ENCODE measurements at places on chromosomes 7 and 10.

GRCh38 chr7:115033917-115034459 is 112.1 kb downstream of the MDFIC start:
- no peak for DNase-seq

DNA sequence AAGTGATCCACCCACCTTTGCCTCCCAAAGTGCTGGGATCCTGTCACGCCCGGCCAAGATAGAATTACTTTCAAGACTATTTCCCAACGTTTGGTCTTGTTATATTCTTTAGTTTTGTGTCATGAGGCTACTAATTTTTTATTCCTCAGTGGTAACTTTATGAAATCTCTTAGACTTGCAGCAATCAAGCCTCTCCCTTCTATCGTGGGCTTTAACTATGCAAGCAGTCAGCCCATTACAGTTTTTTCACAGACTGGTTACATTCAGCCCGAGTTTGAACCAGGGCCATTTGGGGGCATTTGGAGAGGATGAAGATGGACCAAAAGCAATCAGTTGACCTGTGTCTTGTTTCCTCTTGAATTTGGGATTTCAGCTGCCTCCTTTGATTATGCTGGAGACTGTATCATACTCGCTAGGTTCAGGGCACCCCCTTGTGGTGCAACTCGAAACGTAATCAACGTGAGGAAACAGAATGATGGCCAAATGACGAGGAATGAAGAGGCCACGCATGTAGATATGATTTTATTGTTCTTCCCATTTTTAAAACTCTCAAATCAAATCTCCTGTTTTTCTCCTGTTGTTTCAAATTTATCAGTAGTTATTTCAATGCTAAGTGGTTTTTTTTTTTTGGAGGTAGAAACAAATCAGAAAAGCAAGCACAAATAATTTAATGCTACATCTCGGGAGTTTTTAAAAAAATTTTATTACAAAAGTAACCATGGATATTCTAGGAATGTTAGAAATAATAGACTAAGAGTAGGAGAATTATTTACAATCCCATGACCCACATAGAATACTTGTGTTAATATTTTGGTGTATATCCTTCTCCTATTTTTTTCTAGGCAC is 151.6 kb downstream of the KIAA1217 start:
- DNase-seq, result no peak

- DNase-seq, result no peak
Observed at GRCh38 chr7:99679032-99679399, 780 bp downstream of the CYP3A5 start.

GRCh38 chr7:28747404-28747803 is 210.7 kb downstream of the TRIL start:
- DNase-seq, result no peak

DNA sequence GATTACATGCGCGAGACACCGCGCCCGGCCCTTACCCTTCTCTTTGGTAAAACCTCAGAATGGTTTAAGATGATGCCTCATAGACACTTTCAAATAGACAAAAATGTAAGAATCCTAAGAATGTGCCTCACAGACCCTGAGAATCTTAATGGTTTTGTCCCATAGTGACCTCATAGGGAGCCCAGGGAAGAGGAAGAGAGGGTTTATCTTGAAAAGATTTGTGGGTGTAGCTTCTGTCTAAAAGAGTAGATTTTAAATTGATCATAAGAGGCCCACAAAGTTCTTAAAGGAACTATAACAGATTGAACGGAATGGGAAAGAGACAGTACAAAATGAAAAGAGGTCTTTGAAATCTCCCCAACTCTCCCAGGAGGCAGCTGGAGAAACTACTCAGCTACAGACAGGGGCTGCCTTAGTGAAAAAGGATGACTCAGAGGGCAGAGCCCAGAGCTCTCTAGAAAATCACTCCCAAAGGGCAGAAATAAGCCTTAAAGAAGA is 220.6 kb downstream of the ADRA2A start:
- DNase-seq, result no peak

- no peak for DNase-seq
Observed at GRCh38 chr7:29445736-29446135, 117.9 kb upstream of the PRR15 start.
